Breast epithelium (tissue), 4 donors: ENCODE measurements at places on chromosomes 11 and 22. TPM values are rescaled to one million over a fixed set of nuclear protein-coding genes. Genes with fewer than 3 reads are reported as not detected.

DNA sequence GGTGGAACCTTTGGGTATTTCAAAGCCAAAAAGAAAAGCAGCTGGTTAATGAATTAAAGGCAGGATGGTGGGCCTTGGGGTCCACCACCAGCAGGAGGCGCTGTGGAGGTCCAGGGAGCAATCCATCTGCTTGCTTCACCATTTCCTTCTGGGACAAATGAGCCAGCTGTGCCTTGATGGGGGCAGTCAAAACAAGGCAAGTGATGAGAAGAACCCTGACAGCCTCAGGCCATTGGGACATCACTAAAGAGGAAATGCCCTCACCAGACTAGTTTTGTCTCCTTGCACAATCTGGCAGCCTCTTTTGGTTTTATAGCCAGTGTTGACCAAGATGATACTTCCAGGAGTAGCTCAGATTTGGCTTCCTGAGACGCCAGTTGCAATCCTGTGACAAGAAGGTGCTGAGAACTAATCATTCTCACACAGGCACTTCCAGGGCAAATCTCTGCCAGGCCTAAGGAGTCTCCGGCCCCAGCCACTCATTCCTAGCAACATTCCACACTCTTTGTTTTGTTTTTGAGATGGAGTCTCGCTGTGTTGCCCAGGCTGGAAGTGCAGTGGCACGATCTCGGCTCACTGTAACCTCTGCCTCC lies 38.2 kb upstream of the WEE1 start:
- peak; percentile 93 for DNase-seq

DNA sequence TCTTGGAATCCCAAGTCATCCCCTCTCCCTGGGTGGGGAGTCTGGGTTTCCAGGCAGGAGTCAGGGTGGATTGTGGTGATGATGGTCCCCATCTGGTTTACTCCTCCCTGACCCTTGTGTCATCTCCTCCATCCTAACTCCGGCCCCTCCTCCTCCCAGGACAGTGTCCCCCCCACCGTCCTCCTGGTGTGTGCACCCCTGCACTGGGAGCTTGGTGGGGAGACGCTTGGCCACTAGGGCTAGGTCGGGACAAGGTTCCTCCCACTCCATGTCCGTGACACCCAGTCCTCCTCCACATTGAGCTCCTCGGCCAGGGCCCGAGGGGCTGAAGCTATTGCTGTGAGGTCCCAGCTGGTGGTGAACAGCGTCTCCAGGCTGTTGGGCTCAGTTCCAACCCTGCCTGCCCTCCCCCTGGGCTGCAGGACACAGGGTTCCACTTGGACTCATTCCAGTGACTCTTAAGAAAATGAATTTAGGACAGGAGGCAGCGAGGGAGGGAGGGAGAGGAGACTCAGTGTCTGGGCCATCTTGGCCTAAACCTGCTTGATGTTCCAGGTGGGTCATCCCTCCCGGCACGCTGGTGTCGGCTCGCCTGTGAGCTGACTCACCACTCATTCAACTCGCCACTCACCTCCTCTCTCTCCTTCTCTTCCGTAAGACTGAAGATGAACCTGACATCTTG lies 433.2 kb downstream of the TBC1D22A start:
- peak; percentile 31 for DNase-seq

DNA sequence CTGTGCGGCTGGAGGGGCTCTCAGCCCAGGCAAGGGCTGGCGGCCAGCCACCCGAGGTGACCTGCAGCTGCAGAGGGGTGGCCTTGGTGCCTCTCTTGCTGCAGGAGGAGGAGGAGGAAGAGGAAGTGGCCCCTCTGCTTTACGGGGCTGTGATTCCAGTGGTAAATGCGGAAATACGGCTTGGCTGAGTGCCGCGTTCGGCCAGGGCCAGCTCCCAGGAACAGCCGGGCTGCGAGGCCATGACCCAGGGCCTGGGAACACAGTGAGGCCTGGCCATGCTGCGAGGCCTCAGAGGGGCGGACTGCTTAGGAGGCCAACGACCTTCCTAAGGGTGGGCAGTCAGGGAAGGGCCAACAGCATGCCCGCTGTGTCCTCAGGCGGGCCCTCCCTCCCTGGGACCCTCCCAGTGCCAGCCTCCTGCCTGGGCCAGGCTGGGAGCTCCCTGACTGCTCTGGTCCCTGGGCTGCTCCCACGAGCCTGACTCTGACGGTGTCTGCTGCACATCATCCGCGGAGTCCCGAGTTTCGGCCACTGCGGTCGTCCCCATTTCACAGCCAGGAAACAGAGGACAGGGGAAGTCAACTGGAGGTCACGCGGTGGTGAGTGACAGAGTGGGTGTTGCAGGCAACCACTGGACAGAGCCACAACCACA lies 20.8 kb upstream of the PPARA start:
- DNase-seq, result no peak

GRCh38 chr11:1276041-1276790 lies 33.2 kb downstream of the TOLLIP start:
- no peak for DNase-seq

GRCh38 chr11:76361776-76362175 lies 19.2 kb downstream of the THAP12 start:
- DNase-seq, result no peak

DNA sequence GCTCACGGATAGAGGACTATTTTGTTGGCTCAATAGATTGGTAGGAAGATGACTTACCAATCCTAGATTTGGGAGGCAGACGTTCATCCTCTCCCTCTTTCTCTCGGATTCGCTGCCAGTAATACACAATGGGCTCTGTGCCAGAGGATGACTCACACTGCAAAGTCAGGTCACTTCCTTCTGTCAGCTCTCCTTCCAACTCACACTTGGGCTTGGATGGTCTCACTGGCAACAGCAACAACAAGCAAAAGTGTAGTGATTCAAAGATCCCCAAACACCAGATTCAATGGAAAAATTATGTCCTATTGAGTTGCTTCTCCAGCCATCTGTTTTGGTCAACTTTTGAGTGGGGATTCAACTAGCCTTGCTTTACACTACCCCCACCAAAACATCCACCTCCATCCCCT lies 21.7 kb upstream of the HSPA8 start:
- DNase-seq, result peak; percentile 89

- DNase-seq, result no peak
Measured at GRCh38 chr22:18970948-18971315, 34.8 kb upstream of the PRODH start.

- peak; percentile 48 for DNase-seq
Measured at GRCh38 chr22:20021196-20022181, 579 bp downstream of the TANGO2 start.

- peak; percentile 49 for DNase-seq
Measured at GRCh38 chr22:36194971-36195370, 6.6 kb downstream of the APOL4 start.

DNA sequence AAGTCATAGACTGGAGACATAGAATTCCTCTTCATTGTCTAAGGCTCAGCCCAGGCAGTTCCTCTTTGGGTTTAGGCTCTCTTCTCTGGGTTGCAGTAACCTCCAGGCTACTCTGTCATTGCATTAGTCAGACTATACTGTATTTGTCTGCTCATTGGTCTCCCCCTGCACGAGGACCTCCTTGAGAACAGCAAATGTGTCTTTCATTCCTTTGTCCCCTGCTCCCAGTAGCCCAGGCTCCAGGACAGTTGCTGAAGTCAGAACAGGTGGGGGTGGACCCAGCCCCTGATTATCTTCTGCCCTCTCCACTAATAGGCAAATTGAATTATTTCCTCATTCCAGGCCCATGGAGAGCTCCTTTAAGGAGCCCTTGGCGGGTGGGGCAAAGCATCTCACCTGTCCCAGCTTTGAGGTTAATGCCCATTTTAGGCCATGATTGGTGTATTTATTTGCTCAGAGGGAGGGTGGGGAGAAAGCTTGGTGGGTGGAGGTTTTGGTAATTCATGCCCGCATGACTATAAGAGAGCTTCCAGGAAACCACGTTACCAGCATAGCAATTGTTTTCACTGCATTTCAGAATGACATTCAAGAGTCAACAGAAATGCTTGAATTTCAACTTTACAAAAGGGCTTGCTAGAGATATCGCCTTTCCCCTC lies 40.9 kb downstream of the NAV2 start:
- no peak for DNase-seq

DNA sequence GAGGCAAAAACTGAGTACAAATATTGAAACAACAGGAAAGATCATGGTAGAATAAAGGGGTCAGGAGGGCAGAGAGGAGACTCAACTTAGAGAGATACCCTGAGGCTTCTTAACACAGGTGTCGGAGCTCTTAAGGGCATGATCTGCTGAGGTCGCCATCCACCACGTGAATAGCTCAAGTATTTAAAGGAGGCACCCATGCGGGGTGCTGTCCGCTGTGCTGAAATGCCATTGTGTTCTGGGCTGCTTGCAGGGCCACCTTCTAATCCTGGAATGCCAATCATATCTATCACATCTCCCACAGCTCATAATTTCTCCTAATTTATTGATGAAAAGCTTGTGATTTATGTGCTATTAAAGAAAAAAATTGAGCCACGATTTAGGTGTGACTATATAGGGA lies 90.2 kb downstream of the SEZ6L start:
- DNase-seq, result no peak

ARHGAP32 gene
- total RNA-seq, result 37.4 TPM

TIMM10 gene
- 37.2 TPM for total RNA-seq

SLC1A2 gene
- 10.5 TPM for total RNA-seq
